Activated CD4-positive, alpha-beta T cell treated with anti-CD3 and anti-CD28 coated beads, Interleukin-2, amount 10 ng/mL, durations not matched to agents 7 days and 5 days (primary cell): ENCODE measurements at places on chromosomes 7 and 10. TPM values are rescaled to one million over a fixed set of nuclear protein-coding genes. Genes with fewer than 3 reads are reported as not detected.
A peak's percentile ranks its signal among the peaks of the same experiment; 100 is the strongest.

The TM9SF3 gene
- total RNA-seq = 73.5 TPM

- peaks cover 19% of the 10 kb centered on the region for H3K27me3 ChIP-seq
- no peaks in the 10 kb centered on the region for H3K4me1 ChIP-seq
- DNase-seq = no peak
Observed at GRCh38 chr7:156585025-156585648, 55.4 kb upstream of the RNF32 start.

The ABCB4 gene
- not detected for total RNA-seq

The WIPF3 gene
- total RNA-seq = not detected

GRCh38 chr7:74306730-74307469 is 17.7 kb downstream of the CLIP2 start:
- no peaks in the 10 kb centered on the region for H3K36me3 ChIP-seq
- H3K4me1 ChIP-seq = peaks cover 24% of the 10 kb centered on the region
- DNase-seq = no peak
- H3K27ac ChIP-seq = peak overlapping the region; percentile 46
- H3K27me3 ChIP-seq = peaks cover 2% of the 10 kb centered on the region
- no peak overlapping the region for H3K4me3 ChIP-seq

DNA sequence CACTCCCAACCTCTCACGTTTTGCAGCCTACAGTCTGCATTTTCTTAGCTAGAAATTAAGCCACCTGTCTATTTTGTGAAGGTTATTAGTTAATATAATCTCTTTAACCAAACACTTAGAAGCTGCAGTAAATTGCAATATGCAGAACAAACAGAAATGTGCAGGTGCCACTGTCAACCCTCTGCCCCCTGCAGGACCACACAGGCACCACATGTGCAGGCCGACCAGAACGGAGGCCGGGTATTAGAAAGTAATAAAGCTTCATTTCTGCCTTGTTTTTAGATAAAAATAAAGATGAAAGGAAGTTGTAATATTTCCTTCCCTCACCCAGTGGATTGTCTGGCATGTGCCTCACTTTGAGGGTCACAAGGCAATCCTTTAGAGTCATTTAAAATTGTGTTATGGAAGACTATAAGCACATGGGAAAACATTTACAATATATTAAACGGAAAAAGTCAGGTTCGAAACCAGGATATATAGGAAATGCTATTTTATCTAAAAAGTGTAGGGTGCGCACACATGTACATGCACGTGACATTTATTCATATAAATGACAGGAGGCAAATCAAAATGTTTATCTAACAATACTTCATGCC is 158.2 kb downstream of the ARHGAP12 start:
- no peak overlapping the region for H3K27ac ChIP-seq
- H3K36me3 ChIP-seq = no peaks in the 10 kb centered on the region
- H3K4me3 ChIP-seq = no peak overlapping the region
- peak; percentile 56 for DNase-seq

The ELN gene
- not detected for total RNA-seq

The FEZF1 gene
- not detected for total RNA-seq

- DNase-seq = no peak
- H3K4me3 ChIP-seq = no peak overlapping the region
- peaks cover 2% of the 10 kb centered on the region for H3K36me3 ChIP-seq
- no peaks in the 10 kb centered on the region for H3K4me1 ChIP-seq
- H3K27me3 ChIP-seq = peaks cover 5% of the 10 kb centered on the region
- no peak overlapping the region for H3K27ac ChIP-seq
Observed at GRCh38 chr7:105602325-105603305, 21.3 kb upstream of the EFCAB10 start.

DNA sequence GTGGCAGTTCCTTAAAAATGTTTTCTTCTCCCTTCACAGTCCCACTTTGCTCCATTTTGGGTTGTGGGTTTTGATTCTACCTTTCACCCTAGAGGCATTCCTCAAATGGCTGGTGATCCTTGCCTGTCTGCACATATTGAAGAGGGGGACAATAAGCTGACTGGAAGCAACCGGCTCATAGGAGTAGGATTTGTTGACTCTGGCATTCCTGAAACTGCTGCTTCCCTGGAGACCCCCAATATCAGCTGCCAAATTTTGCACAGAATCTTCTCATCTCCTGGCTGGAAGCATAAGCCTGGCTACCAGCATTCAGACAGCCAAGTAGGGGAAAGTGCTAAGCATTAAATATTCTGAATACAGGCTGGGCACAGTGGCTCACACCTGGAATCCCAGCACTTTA is 53.7 kb downstream of the KIF5B start:
- H3K36me3 ChIP-seq = peaks cover 7% of the 10 kb centered on the region
- peaks cover 20% of the 10 kb centered on the region for H3K4me1 ChIP-seq

GRCh38 chr10:112132435-112132834 is 51.1 kb downstream of the GPAM start:
- no peak overlapping the region for H3K27ac ChIP-seq
- H3K4me1 ChIP-seq = no peaks in the 10 kb centered on the region
- H3K27me3 ChIP-seq = no peaks in the 10 kb centered on the region
- no peak overlapping the region for H3K4me3 ChIP-seq
- no peaks in the 10 kb centered on the region for H3K36me3 ChIP-seq

The FUOM gene
- 16.2 TPM for total RNA-seq

The MPP7 gene
- 18.7 TPM for total RNA-seq

The ANKRD30A gene
- total RNA-seq = not detected

The GDF10 gene
- 0.08 TPM for total RNA-seq

DNA sequence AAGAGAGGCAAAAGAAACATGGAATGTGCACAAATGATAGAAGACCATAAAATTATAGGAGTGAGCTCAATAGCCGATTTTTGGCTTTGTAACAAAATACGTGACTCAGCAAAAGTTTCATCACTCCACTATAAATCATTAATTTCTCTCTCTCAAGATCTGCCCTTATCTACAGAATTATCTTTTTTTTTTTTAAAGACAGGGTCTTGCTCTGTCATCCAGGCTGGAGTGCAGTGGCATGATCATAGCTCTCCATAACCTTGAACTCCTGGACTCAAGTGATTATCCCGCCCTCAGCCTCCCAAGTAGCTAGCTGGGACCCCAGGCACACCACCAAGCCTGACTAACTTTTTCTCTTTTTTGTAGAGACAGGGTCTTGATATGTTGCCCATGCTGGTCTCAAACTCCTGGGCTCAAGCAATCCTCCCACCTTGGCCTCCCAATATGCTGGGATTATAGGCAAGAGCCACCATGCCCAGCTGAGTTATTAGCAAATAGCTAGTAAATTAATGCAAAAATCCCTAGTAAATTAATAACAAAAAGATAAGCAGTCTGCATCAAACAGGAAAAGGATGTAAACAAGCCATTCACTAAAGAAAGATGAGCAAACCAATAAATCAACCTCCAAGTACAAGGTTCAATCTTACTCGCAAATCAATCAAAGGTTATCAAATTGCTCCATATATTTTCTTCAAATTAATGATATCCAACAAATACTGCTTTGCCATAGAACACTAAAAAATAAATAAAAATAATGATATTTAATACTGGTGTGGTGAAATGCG is 450.7 kb downstream of the PARD3 start:
- no peaks in the 10 kb centered on the region for H3K27me3 ChIP-seq
- no peaks in the 10 kb centered on the region for H3K4me1 ChIP-seq
- no peak for DNase-seq
- no peaks in the 10 kb centered on the region for H3K36me3 ChIP-seq
- no peak overlapping the region for H3K4me3 ChIP-seq

DNA sequence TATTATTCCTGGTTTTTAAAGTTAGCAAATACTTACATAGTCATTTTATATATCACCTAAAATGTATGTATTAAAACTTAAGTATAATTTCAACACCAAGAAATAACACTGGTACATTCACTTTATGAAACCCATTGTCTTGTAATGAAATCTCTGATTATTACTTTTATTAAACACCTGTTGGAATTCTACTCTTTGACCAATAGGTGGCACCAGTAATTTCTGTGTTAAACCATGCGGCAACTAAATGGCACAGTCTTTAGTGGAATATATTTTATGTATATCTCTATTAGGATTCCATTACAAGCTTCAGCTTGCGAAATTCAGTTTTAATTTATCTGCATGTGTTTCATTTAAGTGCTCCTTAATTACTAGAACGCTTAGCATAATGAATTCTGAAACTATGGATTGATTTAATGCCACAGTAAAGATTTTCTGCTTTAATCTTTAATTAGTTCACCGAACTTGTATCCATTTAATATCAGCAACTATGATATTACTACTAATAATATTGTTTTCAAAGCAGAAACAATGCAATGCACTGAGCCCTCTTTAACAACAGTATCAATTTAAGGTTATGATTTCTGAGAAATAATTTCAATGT is 181.3 kb downstream of the MAGI2 start:
- no peak overlapping the region for H3K27ac ChIP-seq
- no peak overlapping the region for H3K4me3 ChIP-seq
- H3K27me3 ChIP-seq = no peaks in the 10 kb centered on the region
- H3K4me1 ChIP-seq = no peaks in the 10 kb centered on the region

The SPDYE1 gene
- not detected for total RNA-seq

GRCh38 chr10:80412486-80412885 is 4.1 kb downstream of the PRXL2A start:
- no peak overlapping the region for H3K4me3 ChIP-seq
- H3K27ac ChIP-seq = no peak overlapping the region
- H3K36me3 ChIP-seq = no peaks in the 10 kb centered on the region
- H3K27me3 ChIP-seq = peaks cover 5% of the 10 kb centered on the region
- DNase-seq = no peak

DNA sequence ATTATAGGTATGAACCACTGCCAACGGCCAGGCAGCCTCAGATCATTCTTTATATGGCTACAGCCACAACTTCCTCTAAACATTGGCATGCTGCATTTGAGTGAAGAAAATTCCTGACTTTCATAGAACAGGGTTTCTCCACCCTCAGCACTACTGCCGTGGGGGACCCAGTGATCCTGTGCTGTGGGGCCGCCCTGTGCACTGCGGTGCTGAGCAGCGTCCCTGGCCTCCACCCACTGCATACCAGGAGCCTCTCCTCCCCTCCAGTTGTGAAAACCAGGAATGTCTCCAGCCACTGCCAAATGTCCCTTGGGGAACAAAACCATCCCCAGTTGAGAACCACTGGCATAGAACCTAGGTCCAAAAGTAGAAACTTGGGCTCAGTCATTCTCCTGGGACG is 15.8 kb downstream of the CNPY1 start:
- DNase-seq = no peak
- no peak overlapping the region for H3K4me3 ChIP-seq
- peaks cover 63% of the 10 kb centered on the region for H3K27me3 ChIP-seq
- peaks cover 9% of the 10 kb centered on the region for H3K4me1 ChIP-seq
- no peaks in the 10 kb centered on the region for H3K36me3 ChIP-seq

- no peaks in the 10 kb centered on the region for H3K27me3 ChIP-seq
- no peak for DNase-seq
- H3K27ac ChIP-seq = no peak overlapping the region
- H3K4me3 ChIP-seq = no peak overlapping the region
- H3K4me1 ChIP-seq = no peaks in the 10 kb centered on the region
- no peaks in the 10 kb centered on the region for H3K36me3 ChIP-seq
Observed at GRCh38 chr10:120480065-120480600, 23.1 kb downstream of the PLPP4 start.

GRCh38 chr7:1569440-1569832 is 396 bp downstream of the PSMG3 start:
- peaks cover 35% of the 10 kb centered on the region for H3K4me1 ChIP-seq
- H3K4me3 ChIP-seq = peak overlapping the region; percentile 86
- H3K27ac ChIP-seq = peak overlapping the region; percentile 90
- no peak for DNase-seq

The TRIM56 gene
- 54.2 TPM for total RNA-seq

The FRMD4A gene
- total RNA-seq = 0.25 TPM

DNA sequence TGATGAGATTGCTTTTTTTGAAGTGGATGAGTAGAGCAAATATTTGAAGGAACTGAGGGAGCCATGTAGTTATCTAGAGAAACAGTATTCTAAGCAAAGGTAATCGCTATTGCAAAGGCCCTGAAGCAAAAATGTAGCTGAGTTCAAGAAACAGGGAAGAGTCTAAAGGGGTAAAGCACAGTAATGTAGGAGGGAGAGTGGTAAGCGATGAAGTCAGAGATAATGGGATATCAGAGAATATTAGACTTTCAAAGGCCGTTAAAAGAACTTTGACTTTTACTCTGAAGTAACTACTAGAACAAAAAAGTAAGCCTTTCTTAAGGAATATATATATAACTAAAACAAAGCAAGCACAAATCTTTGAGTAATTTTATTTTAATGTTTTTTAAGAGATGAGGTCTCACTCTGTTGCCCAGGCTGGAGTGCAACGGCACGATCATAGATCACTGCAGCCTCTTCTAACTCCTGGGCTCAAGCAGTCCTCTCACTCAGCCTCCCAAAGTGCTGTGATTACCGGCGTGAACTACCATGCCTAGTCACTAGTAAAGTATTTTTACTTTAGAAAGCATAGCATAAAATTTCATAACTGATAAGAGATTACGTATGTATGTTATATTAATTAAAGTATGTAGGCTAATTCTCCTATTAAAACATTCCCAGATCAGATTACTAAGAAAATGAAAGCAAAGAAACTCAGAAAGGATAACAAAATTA is 61.7 kb upstream of the OIT3 start:
- peaks cover 2% of the 10 kb centered on the region for H3K4me1 ChIP-seq
- no peaks in the 10 kb centered on the region for H3K27me3 ChIP-seq
- no peaks in the 10 kb centered on the region for H3K36me3 ChIP-seq
- H3K4me3 ChIP-seq = no peak overlapping the region
